ENCODE measurements at places on chromosomes 4 and X. TPM values are rescaled to one million over a fixed set of nuclear protein-coding genes. Genes with fewer than 3 reads are reported as not detected.

ADD1 gene
- polyA plus RNA-seq, result 180 TPM

GRCh38 chr4:45147866-45148265, 421.5 kb upstream of the GNPDA2 start:
- DNase-seq, result no peak

- no peak for DNase-seq
Measured at GRCh38 chr4:25058796-25059195, 28.1 kb upstream of the LGI2 start.

GRCh38 chrX:131938749-131939148, 84.4 kb upstream of the STK26 start:
- no peak for DNase-seq

DNA sequence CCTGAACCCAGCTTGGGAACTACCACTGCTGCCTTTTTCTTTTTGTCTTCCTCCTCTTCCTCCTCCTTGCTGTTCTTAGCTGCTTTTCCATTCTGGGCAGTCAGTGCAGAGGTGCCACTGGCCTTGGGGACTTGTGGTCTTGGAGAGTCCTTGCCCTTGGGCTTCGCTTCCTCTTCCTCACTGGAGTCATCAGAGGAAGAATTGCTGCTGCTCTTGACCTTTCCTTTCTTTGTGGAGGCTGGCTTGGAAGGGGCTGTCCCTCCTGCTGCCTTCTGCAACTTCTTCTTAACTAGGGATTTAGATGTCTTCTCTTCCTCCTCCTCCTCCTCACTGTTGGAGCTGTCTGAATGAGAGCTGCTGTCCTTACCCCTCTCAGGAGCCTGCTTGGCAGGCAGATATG, 53.2 kb downstream of the FAM9B start:
- no peak for DNase-seq

- DNase-seq, result peak; percentile 59
Measured at GRCh38 chrX:18353931-18354368, 538 bp downstream of the SCML2 start.

- DNase-seq, result no peak
Measured at GRCh38 chr4:177573507-177573906, 131.3 kb upstream of the AGA start.

- DNase-seq, result no peak
Measured at GRCh38 chr4:8571702-8572685, 8.2 kb upstream of the GPR78 start.

- DNase-seq, result no peak
Measured at GRCh38 chr4:63678358-63678931, 730.8 kb downstream of the TECRL start.

Data from small intestine (tissue), 16 donors.